ENCODE measurements at places on chromosomes 2 and 18.

- DNase-seq: no peak
Measured at GRCh38 chr2:133720429-133720828, 152.2 kb upstream of the NCKAP5 start.

GRCh38 chr2:10072656-10073480, 7.3 kb downstream of the CYS1 start:
- peak; percentile 92 for DNase-seq

GRCh38 chr2:217723981-217724380, 278.8 kb downstream of the TNS1 start:
- DNase-seq: peak; percentile 69

GRCh38 chr2:230924092-230924469, 961 bp downstream of the GPR55 start:
- DNase-seq: peak; percentile 47

- no peak for DNase-seq
Measured at GRCh38 chr18:6776188-6776587, 46.7 kb downstream of the ARHGAP28 start.

- no peak for DNase-seq
Measured at GRCh38 chr2:9867881-9868280, 24.6 kb downstream of the TAF1B start.

DNA sequence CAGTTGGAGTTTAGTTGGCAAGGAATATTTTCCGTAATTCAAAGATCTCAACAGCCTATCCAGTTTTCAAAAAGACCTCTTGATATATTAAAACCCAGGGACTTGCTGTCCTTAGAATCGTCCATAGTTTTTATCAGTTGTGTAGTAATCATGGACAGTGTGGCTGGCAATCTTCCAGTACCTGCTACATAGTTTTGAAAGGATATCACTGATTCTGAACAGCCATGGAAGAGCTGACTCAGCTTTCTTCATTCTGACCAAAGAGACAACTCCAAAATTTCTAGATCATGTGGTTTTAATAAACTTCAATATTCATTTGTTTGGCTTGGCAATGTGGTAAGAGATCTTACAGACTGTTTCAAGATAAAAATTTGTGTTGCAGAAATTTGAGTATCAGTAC, 616.7 kb downstream of the TDRD15 start:
- DNase-seq: no peak

DNA sequence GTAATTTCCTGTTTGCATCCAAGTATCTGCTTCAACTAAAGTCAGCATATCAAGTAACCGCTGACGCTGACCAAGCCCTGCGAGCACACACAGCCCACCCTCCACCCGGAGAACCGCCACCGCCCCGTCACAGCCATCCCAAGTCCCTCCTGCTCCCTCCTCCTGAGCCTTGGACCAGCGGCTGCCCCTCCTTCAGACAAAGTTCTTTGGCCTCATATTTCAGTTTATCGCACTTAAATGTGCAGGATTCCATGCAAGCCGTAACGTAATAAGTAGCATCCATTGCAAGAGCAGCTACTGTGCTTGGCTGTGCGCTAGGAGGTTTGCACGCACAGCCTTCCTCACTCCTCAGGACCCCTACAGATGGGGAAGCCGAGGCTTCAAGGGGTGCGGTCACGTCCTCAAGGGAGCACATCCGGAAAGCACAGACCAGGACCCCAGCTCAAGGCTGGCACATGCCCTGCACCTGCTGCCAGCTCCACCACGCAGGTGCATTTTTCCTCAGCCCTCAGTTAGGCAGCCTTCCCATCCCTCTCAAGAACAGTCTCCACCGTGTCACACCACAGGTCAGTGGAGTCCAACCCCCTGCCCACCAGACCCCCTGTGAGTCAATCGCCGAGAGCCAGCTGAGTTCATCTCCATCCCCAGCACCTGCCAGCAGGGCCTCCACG, 17.1 kb downstream of the PXDN start:
- DNase-seq: no peak

DNA sequence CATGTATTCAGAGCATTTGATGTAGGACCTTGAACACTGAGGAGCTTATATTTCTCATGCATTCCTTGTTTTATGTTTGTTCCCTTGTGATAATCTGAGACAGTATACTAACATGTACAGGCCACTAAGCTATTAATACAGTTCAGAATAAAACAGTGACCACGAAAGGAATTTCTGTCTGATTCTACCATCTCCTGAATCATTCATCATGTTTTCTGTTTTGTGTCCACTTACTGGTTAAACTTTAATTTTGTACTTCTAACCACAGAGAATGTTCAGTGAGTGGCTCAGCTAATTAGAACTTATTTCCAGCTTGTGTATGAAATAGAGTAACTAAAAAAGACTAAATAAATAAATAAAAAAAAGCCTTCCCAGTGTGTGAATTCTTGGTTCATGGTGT, 110.4 kb downstream of the LRP1B start:
- DNase-seq: no peak

DNA sequence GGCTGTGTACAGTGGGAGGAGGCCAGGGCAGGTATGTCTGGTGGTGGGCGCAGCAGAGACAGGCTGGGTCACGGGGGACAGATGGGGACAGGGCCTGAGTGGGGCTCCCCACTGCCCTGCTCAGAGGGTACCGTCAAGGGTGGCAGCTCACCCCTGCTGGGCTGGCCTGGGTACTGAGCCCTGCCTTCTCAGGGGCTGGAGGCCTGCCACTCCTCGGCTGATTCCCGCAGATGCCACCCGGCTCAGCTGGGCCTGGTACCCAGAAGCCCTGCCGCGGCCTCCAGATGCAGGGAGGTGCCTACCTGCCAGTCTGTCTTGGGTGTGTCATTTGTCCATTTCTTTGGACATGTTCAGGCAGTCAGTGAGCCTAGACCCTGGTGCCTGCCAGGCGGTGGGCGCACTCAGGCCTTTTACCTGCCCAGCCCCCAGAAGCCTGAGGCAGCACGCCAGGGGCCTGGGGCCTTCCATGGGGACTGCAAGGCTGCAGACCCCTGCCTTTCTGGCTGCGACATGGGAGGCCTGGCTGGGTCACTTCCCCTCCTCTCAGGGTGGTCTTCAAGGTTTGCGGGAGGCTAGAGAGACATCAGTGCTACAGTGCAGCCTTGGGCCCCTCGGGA, 3.3 kb downstream of the SNORC start:
- no peak for DNase-seq

DNA sequence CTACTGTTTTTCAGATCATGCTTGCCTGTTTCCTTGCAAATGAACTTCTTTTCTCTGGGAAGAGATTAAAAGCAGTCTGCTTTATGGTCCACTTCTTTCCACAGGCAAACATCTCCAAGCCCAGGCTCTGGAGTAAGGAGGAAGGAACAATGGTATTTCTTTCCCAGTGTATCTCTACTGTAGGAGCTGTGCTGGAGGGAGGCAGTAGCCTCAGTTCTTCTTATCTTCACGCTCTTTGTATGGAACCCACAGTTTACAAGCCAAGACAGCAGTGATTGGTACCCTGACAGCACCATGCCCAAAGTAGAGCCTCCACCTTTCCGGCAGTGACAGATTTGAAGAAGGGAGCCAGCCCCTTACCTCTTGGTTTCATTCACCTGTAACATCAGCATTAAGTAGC, 35.2 kb downstream of the SPOPL start:
- DNase-seq: no peak

- no peak for DNase-seq
Measured at GRCh38 chr18:27608742-27609141, 423.6 kb upstream of the CHST9 start.

DNA sequence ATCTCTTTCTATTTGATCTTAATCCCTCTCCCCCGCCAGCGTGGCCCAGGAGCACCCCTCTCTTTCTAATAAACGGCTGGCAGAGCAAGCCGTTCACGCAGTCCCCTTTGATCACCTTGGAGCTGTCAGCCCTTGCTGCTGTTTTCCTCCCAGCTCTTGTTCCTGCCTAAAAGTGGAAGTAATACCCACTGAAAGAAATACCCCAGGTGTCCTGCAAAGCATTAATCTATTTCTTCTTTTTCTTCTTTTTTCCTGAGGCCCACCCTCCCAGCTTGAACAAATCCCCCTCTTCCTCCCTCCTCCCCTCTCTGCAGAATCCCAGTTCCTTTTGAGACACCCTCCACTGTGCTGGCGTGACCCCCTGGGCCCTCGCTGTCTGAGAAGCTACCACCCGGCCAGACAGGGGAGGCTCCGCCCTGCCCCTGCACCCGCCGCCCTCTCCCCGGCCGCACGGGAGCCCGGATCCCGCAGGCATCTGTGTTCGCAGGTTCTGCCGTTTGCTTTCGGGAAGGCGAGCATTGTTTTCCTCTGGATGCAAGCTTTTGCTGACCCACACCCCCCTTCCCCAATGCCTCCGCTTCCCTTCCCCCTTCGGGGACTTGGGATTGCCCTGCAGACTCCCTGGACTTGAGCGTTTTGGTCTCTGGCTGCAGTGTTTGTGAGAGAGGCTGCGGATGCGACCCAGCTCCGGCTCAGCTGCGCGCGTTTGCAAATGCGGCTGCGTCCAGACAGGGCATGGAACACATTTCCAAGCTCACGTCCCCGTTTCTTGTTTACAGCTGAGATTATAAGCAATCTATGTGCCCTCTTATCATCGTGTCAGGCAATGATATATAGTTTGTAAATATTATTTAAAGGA, 631.5 kb downstream of the NYAP2 start:
- DNase-seq: peak; percentile 86

DNA sequence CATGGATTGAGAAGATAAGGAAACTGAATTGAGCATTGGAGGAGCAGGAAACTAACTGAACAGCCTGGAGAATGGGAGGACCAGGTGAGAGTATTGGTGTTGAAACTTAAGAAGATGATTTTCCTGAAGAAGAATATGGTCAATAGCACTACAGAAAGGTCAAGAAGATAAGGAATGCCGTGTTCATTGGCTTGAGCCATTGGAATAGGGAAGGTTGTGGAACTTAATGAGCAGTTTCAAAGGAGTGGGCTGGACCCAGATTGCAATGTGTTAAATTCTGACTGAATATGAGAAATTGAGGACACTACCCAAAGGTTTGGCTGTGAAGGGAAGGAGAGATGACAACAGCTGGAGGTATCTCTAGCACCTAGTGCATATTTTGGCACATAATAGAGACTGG, 19.0 kb downstream of the KCMF1 start:
- no peak for DNase-seq

DNA sequence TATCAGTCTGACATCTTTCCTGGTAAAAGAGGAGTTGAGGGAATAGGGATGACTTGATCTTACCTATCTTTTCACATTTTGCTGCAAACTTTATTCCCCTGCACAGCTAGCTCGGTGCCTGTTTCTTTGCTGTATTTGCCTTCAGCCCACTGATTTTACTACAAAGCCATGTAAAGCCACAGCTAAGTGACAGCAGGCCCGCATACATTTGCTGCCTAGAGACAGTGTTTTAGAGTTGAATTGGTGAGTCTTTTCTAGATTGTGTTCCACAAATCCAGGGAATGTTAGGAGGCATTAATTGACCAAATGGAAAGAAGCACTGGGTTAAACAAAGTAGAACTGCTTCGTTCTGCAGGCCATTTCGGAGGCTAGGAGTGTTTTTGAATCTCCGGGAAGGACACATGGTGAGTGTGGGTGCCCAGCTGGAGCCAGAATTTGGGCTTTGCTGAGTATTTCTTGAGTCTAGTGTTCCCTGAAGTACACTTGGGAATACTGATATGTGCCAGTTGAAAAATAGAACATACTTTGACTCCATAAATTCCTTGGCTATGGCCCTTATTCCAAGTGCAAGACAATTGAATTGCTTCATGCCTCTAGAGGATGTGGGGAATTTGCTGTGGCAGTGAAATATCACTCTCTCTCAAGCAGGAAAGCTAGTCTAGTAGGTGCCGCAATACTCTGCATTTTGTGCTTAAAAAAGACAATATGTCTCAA, 329.8 kb downstream of the PTPRM start:
- no peak for DNase-seq

DNA sequence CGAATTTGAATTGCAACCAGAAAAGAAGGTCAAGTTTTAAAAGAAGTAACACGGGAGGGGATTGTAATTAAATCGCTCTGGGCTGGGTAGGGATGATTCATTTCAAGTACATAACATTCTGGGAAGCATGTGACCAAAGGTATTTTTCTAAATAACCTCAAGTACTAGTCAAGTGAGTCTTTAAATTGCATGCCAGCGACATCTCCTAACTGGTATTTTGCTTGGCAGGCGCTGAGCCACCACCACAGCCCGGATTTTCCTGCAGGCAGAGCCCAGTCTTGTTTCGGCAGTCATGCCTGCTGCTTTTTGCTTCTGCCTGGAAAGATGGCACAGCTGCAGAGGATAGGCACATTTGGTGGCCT, 33.7 kb upstream of the NPAS2 start:
- DNase-seq: no peak

DNA sequence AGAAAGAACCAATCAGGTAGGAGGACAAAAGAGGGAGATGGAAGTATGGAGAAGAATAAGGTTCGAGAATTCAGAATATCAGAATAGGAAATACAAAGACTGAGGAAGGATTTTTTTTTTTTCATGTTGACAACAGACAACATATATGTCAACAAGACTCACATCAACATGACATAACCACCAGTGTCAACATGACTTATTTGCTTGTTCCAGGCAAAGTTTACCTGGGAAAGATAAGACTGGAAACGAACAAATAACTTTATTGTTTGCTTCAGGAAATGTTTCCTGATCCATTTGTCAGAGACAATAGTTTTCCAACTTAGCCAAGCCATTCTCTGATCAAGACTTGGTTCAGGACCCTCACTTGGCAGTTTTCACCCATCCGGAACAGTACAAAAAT, 321.9 kb upstream of the NETO1 start:
- no peak for DNase-seq

DNA sequence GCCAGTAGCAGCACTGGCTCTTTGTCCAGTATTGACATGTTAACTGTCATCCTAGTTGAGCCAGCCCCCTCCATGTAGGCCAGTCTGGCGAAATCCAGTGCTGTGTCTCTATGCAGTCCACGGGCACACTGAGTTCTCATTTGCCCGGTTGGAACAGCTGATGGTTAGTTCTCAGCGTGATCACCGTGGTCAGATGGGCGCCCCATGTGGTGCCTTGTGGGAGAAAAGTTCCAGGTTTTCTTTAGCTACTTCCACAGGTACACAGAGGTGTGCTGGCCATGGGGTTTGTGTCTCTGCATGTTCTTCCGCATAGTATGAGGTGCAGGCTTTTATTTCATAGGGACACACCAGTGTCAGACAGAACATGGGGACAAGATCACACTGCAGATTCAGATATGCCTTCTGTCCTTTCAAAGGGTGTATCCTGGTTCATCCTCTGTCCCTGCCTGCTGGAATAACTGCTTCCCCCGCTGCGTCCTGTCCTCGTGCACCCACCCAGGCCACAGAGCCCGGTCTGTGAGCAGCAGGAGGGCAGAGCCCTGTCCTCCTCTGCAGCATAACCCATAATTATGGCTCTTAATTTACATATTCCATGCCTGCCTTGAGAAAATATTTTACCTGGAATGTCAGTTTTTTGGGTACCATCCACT, 334.1 kb downstream of the GBX2 start:
- DNase-seq: peak; percentile 36

DNA sequence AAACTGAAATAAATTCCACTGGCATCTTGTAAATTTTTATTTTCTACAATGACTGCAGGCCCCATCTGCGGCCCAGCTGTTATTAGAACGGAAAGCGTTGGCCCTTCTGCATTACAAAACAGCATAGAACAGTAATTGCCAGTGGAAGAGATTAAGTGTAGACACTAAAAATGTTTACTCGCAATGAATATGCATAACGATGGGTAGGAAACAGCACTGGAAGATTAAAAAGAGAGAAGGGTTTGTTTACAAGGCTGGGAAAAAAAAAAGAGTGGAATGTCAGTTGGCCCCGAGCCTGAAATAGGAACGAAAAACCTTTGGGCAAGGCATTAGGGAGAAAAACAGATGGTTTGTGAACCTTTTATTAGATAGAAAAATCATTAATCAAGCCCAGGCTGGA, 275.9 kb upstream of the TCF4 start:
- DNase-seq: no peak

GRCh38 chr2:223894968-223895367, 50.2 kb downstream of the WDFY1 start:
- no peak for DNase-seq

- DNase-seq: no peak
Measured at GRCh38 chr2:222844323-222844722, 16.5 kb upstream of the ACSL3 start.
